ENCODE measurements at places on chromosomes 4 and X. TPM values are rescaled to one million over a fixed set of nuclear protein-coding genes. Genes with fewer than 3 reads are reported as not detected.

Gene SLC6A14
- not detected for total RNA-seq

Gene FGF5
- total RNA-seq: 1.3 TPM

Gene TMSB15A
- total RNA-seq: 105 TPM

Gene CENPVL3
- 0.27 TPM for total RNA-seq

Gene STAP1
- not detected for total RNA-seq

GRCh38 chrX:41655101-41655500, 33.7 kb upstream of the GPR34 start:
- DNase-seq: no peak

DNA sequence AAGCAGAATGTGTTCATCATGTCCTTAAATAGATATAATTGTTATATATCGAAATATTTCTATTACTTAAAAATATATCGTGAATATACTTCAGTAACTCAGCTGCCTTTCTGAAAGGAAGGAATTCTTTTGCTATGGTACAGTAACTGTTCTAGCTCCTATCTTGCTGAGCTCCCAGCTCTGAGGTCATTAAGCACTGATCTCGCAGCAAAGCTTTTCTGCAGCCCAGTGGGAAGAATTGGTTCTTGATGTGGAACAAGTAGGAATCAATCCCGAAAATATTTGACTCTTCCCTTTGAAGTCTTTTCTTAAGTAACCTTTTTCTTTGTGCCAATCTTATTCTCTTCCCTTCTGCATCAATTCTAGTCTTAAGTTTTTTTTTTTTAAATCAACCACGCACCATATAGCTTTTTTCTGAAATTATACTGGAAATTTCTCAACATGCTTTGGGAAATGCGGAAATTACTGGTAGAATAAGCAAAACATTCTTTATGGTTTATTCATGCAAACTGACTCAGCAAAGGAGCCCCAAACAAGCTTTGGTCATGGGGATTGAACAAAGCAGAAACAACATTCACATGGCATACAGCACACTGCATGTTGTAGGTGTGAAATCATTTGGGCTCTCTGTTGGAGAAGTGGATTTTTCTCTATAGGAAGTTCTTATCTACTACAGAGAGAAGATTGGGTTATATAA, 428.9 kb upstream of the GNPDA2 start:
- peak; percentile 68 for DNase-seq

GRCh38 chrX:125998432-125998831, 167.7 kb downstream of the DCAF12L2 start:
- DNase-seq: peak; percentile 2

DNA sequence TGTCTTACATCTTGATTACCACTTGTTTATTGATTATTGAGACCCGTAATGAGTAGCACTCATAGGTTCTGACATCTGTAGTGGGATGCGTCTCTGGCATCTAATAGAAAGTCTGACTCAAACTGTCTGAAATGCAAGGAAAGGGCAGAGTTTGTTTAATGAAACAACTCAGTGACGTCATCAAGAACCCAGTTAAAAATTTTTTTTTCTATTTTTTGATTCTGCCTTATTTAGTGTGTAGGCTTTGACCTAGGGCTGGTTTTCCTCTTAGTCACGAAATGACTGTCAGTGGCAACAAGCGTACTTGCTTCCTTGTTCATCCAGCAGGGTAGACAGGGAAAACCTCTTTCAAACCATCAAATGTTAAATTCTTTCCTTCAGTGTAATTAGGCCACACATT, 3.1 kb upstream of the CDKL5 start:
- DNase-seq: peak; percentile 32

Data from H4 (cell line).